ENCODE measurements at places on chromosomes 16 and 17.
A peak's percentile ranks its signal among the peaks of the same experiment; 100 is the strongest.

DNA sequence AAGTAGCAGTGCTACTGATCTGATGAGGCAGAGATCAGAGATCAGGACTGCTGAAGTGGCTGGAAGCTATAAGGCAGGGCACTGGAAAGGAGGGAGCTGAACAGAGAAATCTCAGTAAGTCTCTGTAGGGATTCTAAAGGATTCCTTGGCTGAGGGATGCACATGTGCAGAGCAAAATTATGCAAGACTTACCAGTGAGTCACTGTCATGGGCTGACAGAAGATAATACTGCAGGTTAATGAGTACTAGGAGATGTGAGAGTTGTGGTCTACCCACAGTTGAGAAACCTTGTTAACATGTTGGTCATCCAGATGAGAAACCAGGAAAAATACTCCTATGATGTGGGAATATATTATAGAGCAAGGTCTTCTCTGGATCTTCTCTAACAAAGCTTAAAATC is 378.1 kb downstream of the HAPSTR1 start:
- DNase-seq = no peak

GRCh38 chr16:11107780-11108465 is 148.1 kb downstream of the SOCS1 start:
- no peak for DNase-seq

DNA sequence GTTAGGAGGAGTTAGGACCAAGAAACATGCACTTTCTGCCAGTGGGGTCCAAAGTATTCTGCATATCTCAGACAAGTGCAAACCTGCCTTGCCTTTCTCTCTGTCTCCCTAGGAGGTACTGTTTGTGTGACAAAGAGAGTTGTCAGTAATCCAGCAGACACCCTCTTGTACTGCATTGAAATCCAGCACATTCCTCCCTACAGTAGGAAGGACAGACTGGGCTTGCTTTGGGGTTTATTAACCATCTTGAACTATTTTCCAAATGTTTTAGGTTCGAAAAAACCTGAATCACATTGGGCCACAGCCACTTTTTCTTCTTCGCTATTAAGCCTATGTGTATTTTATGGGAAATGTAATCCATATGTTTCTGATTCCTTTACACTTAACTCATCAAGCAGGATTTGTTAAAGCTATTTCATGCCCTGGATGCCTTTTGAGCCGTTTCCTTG is 204.2 kb upstream of the KCNJ16 start:
- no peak for DNase-seq

DNA sequence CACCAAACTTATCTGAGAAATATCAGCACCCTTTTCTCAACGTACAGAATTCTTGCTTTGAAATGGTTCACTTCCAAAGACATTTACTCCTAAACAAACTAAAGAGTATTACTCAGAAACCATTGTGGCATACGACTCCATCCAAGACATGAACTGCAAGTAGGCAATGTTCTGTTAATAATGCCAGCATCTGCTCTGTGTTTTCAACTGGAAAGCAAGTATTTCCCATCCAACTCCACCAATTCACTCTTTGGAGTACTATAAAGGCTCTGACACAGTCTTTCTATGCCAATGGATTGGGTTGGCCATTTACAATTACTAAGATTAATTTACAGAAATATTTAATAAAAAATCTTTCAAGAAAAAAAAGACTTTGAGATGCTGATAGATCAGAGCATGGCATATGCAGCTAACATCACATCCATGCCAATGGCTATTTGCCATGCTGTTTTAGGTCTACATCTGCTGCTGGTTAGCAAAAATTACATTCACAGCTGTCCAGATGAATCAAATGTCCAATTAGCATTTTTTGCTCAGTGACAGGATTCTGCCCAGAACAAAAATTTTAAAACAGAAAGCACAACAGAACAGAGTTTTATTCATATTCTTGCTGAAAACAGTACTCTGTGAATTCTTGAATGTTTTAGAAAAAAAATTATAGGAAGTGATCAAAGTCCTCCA is 65.9 kb upstream of the HLF start:
- DNase-seq = peak; percentile 49

- DNase-seq = no peak
Observed at GRCh38 chr17:9383826-9384225, 191.8 kb downstream of the STX8 start.
